Tibial artery (tissue), 4 donors: ENCODE measurements at places on chromosomes 7 and 10.

GRCh38 chr7:122764020-122764419 lies 61.3 kb upstream of the RNF148 start:
- DNase-seq: no peak

GRCh38 chr7:111762211-111762610 lies 199.9 kb upstream of the IMMP2L start:
- DNase-seq: no peak

DNA sequence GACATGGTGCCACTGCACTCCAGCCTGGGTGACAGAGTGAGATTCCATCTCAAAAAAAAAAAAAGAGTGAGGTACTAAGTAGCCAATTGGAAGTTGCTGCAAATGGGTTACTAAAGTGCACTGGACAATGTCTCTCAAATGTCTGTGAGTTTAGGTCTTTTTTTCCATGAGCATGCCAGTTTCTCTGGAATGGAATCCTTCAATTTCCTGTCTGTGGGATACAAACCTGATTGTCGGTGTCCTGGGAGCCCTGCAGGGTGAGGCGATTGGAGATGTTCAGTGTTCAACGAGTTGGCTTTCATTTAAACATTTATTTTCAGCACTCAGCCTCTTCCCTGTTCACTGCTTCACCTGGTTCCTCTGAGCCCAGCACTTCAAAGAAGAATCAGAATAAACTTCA lies 5.3 kb upstream of the CALD1 start:
- DNase-seq: no peak

DNA sequence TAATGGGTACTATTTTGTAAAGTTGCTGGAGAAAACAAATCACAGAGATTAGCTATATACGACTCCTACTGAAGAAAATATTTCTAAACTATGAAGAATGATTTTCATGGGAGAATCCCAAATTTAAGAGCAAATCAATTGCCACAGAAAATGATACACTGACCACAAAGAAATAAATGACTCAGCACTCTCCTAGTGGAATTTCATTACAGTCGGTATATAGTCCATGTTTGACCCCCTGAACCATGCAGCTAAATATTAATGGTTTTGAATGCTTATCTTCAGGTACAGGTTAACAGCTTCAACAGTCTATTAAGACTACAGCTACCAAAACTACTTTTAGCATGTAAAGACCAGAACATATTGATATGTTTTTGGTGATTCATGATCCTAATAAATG lies 65.0 kb downstream of the IDE start:
- no peak for DNase-seq

- DNase-seq: no peak
Observed at GRCh38 chr10:43128958-43129706, 9.1 kb upstream of the CSGALNACT2 start.

DNA sequence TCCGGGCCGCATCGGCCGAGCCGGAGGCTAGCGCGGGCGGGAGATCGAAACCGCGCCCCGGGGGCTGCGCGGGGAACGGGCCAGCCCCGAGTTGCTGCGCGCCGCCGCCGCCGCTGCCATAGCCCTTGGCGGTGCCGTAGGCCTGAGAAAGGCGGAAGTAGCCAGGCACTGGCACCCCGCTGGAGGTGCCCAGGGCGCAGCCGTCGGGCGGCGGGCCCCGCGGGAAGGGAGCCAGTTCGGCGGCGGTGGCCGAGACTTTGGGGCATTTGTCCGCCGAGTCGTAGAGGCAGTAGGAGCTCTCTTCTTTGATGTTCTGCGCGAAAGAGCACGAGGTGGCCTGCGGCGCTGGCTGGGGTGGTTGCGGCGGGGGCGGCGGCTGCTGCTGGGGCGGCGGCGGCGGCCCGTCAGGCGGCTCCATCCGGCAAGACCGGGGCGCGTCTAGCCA lies 587 bp downstream of the HOXA10 start:
- peak; percentile 25 for DNase-seq
